KBM-7 (cell line): ENCODE measurements at places on chromosomes 2 and 18.
A peak's percentile ranks its signal among the peaks of the same experiment; 100 is the strongest.

DNA sequence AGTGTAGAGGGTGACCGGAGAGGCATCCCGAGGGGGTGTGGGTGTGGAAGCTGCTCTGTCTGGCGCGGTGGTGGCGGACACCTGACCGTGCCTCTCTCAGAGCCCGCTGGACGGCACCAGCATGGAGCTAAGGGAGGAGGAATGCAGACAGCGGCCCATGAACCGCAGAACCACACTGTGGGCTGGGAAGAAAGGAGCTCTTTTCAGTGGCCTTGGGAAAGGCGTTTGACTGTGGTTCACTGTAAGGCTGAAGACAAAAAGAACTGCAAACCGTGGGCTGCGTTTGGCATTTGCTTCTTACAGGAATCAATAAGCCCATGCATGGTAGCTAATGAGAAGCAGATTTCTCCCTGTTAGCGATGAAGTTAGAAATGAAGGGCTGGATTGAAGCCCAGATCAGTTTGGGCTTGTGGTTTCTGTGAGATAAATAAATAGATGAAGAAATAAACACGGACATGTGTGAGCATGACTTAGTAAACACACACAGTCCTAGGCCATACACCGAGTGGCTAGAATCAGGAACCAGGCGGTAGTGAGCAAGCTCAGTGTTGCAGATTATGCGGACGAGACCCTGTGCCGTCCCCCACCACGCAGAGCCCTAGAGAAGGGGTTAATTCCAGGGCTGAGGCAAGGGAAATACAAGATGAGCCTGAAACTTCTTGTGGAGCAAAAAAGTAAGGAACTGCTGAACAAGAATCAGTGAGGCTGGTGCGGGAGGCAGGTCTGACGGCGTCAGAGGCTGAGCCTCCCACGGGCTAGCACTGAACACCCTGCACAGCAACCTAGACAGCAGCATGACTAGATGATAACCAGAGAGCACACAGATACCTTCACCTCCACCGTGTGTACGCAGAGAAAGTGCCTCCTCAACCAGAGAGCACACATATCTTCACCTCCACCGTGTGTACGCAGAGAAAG lies 29.3 kb upstream of the NFATC1 start:
- no peak for DNase-seq

DNA sequence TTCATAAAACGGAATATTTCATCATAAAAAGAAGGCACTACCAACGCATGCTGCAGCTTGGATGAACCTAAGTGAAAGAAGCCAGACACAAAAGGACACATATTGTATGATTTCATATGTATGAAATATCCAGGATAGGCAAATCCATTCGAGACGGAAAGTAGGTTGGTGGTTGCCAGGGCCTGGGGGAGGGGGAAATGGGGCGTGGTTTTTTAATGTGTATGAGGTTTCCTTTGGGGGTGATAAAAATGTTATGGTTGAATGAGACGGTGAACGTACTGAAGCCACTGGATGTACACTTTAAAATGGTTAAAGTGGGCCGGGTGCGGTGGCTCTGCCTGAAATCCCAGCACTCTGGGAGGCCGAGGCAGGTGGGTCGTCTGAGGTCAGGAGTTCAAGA lies 20.0 kb upstream of the SPATA3 start:
- DNase-seq, result no peak

GRCh38 chr2:66962716-66963115 lies 434.4 kb upstream of the ETAA1 start:
- DNase-seq, result no peak

GRCh38 chr18:21741562-21742314 lies 1.1 kb downstream of the MIB1 start:
- peak; percentile 39 for DNase-seq

GRCh38 chr2:108436976-108437375 lies 12.0 kb upstream of the GCC2 start:
- DNase-seq, result peak; percentile 54
